Effector CD4-positive, alpha-beta T cell (primary cell): ENCODE measurements at places on chromosomes 3 and 15.

- DNase-seq, result no peak
Observed at GRCh38 chr3:185813691-185814215, 11.1 kb downstream of the IGF2BP2 start.

DNA sequence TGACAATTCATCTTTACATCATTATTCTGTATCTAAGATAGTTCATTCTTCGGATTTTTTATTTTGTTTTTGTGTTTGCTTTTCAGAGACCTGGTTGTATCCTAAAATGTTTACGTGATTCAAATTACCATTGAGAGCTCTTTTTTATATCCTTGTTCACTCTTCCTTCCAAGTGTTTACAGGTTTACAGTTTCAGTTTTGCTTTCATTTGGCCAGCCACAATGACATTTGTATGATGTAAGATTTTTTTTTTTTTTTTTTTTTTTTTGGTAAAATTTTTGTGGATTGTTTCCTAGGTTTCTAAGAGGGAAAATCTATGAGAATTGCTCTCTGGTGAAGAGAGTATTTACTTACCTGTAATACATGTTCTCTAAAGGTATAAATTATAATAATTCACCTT, 55.0 kb downstream of the SETD5 start:
- no peak for DNase-seq

- no peak for DNase-seq
Observed at GRCh38 chr3:143831994-143832393, 16.3 kb downstream of the SLC9A9 start.

DNA sequence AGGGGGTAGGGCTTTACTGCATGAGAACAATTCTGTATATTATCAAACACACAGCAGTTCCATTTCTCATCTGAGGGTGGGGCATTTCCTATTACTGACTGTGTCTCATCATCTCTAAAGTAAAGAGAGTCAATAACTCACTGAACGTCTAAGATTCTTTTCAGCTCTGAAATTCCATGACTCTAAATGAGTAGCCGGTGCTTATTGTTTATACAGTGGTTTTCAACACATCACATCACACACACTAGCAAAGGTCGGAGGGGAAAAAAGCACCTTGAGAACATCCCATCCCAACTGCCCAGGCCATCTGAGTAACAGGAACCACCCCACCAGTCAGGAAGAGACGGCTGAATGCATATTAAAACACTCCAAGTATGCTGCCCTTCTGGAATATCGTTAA, 196.0 kb downstream of the SUCLG2 start:
- DNase-seq, result no peak

DNA sequence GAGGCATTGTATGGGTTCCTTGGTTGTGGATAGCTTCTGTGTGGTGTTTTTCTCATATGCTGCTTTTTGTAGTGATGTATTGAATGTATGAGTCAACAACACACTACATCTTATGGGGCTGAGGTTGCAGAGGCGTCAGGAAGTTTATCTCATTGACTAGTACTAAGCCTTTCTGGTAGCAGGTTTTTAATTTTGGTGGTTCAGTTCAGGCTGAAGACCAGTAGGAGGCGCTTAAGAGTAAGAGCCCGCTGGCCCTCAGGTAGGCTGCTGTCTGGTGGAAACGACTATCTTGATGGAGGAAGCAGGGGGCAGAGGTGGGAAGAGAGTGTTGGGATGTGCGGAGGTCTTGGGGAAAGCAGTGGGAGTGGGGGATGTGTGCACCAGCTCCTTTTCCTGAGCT, 62.4 kb downstream of the RTP4 start:
- DNase-seq, result no peak

- DNase-seq, result no peak
Observed at GRCh38 chr3:166837535-166837934, 542.6 kb downstream of the ZBBX start.

GRCh38 chr3:123728014-123728413, 143.2 kb upstream of the HACD2 start:
- DNase-seq, result no peak

GRCh38 chr3:171967137-171967783, 72.1 kb upstream of the FNDC3B start:
- no peak for DNase-seq

GRCh38 chr3:38560284-38560683, 64.1 kb downstream of the EXOG start:
- no peak for DNase-seq

- no peak for DNase-seq
Observed at GRCh38 chr3:29324180-29324651, 43.3 kb downstream of the RBMS3 start.

DNA sequence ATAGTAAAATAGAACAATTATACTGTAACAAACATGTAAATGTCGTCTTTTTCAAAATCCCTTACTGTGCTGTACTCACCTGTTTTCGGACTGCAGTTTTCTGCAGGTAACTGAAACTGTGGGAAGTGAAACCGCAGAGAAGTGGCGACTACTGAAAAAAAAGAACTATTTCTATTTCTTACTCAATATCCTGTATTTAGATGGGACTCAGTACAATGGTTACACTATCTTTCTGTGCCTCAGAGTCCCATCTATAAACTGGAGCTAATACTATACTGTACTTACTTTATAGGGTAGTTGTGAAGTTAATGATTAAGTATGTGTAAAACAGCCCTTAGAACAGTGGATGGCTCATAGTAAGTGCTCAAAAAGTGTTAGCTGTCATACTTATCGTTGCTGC, 14.3 kb upstream of the P2RY12 start:
- no peak for DNase-seq

DNA sequence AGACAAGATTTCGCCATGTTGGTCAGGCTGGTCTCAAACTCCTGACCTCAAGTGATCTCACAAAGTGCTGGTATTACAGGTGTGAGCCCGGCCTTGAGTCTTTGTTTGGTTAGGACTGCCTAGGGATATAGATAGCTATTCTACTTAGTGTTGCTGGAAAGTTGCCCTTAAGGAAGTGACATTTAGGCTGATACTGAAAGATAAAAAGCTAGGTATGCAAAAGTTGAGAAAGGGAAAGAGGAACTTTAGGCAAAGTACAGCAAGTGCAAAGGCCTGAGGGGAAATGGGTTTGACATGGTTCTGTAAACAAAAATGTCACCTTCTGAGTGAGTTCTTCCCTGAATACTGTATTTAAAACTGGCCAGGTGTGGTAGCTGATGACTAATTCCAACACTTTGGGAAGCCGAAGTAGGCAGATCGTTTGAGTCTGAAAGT, 111.5 kb downstream of the ZNF609 start:
- DNase-seq, result no peak

GRCh38 chr3:16033889-16034687, 140.4 kb upstream of the GALNT15 start:
- DNase-seq, result no peak

GRCh38 chr15:80507638-80508316, 103.6 kb downstream of the ARNT2 start:
- DNase-seq, result no peak

DNA sequence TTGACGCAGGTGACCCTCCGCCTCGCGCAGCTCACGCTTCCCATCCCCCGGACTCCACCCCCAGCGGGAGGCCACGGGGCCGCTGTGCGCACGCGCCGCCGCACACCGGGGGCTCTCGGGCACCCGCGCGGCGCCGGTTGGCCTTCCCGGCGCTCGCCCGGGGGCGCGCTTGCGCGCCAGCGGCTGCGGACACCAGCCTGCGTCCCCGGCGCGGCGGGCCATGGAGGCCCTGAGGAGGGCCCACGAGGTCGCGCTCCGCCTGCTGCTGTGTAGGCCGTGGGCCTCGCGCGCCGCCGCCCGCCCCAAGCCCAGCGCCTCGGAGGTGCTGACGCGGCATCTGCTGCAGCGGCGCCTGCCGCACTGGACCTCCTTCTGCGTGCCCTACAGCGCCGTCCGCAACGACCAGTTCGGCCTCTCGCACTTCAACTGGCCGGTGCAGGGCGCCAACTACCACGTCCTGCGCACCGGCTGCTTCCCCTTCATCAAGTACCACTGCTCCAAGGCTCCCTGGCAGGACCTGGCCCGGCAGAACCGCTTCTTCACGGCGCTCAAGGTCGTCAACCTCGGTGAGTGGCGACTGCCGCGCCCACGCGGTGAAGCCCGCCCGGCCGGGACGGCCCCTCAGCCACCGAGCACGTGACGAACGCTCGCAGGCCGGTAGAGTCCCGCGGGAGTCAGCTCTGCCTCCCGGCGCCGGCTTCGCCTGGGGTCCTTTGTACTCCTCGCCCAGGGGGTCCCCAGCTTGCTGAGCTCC, at the start of gene C15orf61:
C15orf61 (plus strand) TSS at position 103 of the 754 bp plus-strand sequence; CDS start at position 221, 118 bp downstream.
- DNase-seq, result peak; percentile 77

GRCh38 chr3:78647726-78648125, 1120.1 kb downstream of the ROBO1 start:
- DNase-seq, result no peak

DNA sequence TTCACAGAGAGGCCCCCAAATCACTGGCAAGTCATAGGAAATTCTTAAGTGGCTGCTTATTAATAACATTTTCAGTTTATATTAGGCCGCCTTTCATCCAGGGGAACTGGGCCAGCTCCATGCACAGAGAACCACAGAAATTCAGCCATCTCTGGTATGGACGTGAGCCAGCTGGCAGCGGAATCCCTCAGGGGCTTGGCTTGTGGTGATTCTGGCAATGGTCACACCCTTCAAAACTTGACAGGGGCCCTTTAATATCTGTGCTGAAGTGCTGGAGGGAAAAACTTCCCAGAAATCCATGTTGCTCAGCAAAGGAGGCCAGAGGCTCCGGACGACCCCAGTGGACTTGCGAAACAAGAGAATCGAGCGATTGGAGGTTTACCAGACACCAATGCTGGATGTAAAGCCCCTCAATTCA, 11.3 kb downstream of the PRICKLE2 start:
- no peak for DNase-seq

DNA sequence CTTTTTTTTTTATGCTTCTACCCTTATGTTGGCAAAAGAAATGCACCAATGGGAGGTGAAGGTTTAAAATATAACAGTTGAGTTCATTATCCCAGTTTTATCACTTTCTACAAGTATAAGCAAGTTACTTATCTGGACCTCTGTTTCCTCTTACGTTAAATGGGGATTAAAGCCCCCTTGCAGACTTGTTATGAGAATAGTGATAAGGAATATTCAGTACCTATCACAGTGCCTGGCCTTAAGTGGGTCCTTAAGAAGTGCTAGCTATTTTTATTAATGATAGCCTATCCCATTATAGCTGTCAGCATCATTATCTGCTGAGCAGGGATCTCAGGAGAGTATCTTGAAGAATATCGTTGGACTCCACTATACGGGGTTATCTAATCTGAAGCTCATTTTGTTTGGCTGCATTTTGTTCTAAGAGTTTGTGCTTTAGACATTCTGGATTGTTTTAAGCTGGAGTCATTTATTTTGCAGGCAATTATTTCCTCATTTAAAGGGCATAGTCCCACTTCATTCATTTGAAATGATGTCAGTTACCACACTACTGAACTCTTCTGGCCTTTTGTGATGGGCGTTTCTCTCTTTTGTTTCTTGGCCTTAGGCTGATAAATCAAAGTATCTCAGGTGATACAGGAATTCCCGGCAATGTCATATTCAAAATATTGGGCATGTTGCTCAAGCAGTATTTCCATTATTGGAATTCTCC, 28.8 kb downstream of the RAB8B start:
- DNase-seq, result no peak

DNA sequence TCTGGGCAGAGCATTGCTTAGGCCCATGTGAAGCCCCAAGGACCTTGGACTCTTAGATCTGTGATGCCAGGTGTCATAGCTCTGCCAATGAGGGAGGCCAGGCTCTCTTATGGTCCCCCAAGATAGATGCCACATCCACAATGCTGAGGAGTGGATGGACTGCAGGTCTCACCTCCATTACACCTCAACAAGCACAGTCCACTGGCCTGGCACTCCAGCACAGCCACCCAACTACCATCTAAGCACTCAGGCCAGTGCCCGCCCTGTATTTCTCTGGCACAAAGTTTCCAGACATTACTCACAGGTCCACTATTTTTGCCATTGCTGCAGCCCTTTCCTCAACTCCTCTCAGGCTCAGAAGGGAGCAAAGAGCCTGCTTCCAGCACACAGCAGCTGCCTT, 613.5 kb upstream of the EPHA6 start:
- no peak for DNase-seq

DNA sequence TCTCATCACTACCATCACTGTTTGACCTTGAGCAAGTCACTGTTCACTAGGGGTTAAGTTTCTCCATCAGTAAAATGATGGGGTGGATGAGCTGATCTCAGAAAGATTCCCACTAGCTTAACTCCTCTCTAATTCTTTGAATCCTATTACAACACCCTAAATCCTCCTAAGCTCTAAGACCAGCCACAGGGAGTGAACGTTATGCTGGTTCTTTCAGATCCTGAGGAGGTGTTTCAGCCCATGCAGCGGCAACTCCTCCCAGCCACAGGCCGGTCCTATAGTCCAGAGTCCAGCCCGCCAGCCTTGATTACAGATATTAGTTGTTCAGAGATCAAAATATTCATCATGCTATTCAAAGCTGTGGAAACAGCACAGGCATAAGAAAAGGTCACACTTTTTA, 15.1 kb downstream of the MB21D2 start:
- DNase-seq, result no peak

GRCh38 chr3:45110509-45110833, 35.7 kb downstream of the CDCP1 start:
- DNase-seq, result no peak

- no peak for DNase-seq
Observed at GRCh38 chr3:160003520-160004128, 15.0 kb downstream of the IL12A start.

GRCh38 chr3:143612541-143612940, 235.7 kb downstream of the SLC9A9 start:
- no peak for DNase-seq

DNA sequence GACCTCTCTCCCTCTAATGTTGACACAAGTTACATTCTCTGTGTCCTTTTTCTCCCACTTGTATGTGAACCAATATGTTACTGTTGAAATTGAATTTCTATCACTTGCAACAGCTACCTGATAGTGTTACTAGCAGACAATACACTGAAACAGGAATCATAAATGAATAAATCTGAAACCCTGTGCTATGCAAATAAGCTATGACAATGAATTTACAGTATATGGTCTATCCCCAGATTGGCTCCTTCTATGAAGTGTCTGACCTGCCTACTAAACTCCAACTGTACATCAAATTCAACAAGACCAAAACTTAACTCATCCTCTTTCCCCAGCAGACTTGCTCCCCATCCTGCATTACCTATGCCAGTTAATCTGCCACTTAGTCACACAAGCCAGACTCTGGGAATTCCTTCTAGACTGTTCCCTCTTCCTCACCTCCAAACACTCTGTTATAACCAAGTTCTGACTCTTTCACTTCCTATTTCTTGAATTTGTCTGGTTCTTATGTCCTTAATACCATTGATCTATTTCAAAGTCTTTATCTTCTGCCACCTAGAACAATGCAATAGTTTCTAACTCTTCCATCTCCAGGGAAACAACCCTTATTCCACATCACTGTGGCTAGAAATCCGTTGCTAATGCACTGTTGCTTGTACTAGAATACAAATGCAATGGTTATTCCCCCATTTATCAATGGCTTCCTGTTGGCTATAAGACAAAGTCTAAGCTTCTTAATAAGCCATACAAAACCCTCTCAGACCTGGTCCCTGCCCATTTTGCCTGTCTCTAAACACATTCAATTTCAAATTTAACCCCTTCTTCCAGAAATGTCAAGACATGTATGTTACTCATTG, 13.4 kb upstream of the ZNF639 start:
- DNase-seq, result no peak
